NCI-H1105 treated with DMSO at 0.1 percent for 48 hours (cell line): ENCODE measurements at places on chromosomes 12 and 14.

GRCh38 chr14:37472906-37473305, 122.1 kb downstream of the FOXA1 start:
- no peak for DNase-seq

DNA sequence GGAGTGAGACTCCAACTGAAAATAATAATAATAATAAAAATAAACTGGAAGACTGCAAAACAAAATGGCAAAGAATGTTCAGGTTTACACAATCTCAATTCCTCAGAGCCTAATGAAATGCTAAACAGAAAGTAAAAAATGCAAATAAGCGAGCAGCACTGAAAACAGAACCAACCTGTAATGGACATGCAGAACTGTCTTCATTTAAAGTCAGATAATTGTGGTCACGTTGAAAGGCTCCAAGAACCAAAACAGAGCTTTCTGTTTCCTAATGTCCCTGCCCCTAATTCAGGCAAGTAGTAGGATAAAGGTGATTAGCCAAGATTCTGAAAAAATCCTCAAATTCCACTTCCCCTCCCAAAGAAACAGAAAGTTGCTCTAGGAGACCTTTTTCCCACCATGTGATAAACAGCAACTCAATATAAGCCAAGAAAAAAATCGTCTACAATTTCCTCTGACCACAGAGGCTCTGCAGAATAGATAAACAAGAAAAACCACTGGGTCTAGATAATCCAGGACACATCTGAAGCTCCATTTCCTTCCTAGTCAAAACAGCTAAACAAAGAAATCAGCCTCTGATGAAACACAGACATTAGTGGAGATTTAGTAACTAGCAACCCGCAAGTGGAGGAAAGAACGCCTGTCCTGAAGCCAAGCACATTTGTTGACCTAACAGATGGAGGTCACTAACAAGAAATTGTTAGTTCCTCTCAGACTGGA, 3.0 kb downstream of the MIS18BP1 start:
- DNase-seq, result no peak

DNA sequence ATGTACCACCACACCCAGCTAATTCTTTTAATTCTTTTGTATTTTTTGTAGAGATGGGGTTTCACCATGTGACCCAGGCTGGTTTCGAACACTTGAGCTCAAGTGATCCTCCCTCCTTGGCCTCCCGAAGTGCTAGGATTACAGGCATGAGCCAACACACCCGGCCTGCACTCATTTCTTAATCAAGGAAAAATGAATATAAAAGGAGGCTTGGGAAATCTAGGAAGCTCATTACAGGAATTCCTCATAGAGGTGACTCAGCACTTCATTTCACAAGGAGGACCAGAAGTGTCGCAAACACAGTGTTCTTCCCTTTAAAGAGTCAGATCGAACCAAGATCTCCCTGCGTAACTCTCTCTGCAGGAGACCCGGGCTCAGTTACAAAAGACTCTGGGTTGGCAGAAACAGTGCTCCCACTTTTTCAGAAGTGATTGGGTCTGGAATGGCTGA, 30.3 kb downstream of the NFKBIA start:
- DNase-seq, result no peak

DNA sequence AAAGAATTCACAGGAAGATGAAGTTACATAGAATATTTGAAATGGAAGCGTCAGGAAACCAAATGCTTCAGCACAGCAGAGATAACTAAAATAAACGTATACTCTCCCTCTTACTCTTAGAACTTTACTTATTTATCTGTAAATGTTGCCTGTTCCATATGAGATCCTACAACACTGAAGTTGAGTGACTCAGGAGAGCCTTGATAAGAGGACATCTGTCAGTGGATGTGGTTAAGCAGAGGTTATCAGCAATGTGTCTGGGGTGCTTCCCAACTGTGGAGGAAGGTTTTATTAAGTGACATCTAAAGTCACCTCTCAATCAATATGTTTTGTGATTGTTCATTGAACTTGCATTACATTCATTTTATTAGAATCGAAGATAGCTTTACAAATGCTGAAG, 81.9 kb downstream of the NEDD1 start:
- DNase-seq, result no peak

DNA sequence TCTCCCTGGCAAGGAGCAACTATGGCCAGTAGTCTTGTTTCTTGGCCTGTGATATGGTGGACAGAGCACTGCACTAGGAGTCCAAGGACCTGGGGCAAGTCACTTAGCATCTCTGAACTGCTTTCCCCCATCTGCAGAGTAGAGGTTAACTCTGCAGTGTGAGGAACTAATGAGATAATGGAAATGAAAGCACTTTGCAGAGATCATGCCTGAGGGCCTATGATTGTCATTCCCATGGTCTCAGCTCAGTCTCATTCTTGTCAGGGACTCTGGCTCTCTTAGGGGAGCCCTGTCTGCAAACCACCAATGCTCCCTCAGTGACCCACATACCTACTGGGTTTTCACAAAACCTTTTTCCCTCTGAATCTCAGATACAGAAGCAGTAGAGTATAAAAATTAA, 6.5 kb upstream of the PNMA1 start:
- no peak for DNase-seq

DNA sequence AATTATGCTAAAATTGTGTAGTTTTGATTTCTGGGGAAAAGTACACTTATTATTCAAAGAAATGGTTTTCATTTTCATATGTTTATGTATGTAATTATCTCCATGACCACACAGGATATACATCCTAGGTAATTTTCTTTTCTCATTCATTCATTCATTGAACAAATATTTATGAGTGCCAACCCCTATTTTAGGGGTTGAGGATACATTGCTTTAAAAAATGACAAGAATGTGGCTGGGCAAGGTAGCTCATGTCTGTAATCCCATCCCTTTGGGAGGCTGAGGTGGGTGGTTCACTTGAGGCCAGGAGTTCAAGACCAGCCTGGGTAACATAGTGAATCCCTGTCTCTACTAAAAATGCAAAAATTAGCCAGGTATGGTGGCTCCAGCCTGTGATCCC, 40.9 kb downstream of the SGPP1 start:
- no peak for DNase-seq

- no peak for DNase-seq
Observed at GRCh38 chr12:23948291-23948690, 1.2 kb downstream of the SOX5 start.

DNA sequence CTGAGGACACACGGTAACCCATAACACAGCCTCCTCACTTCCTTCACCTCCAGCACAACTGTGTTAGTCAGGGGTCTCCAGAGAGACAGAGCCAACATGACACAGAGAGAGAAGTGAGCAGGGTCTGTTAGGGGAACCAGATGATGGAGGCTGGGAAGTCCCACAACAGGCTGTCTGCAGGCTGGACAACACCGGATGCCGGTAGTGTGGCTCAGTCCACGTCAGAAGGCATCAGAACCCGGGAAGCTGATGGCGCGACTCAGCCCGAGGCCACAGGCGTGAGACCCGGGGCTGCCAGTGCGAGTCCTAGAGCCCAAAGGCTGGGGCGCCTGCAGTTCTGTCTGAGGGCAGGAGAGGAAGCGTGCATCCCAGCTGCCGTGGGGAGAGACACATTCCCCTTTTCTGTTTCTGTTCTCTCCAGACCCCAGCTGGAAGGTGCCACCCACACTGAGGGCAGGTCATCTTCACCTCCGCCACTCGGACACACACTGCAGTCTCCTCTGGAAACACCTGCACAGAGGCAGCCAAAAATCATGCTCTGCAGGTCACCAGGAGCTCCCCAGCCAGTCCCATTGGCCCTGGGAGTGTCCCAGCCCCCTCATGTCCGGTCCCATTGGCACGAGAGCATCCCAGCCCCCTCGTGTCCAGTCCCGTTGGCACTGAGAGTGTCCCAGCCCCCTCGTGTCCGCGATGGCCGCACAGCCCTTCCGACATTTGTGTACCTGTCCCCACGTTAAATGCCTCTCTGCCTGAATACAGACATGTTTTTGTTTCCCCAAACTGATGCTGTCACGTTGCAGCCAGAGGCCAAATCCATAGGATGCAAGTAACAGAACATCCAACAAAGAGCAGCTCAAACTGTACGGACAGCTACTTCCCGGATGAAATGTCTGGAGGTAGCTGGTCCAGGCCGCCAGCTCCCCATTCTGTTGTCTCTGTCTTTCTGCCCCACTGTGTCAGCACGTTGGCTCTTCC, 7.9 kb upstream of the FBRSL1 start:
- no peak for DNase-seq
